ENCODE measurements at places on chromosomes 2 and 18. TPM values are rescaled to one million over a fixed set of nuclear protein-coding genes. Genes with fewer than 3 reads are reported as not detected.
A peak's percentile ranks its signal among the peaks of the same experiment; 100 is the strongest.

DNA sequence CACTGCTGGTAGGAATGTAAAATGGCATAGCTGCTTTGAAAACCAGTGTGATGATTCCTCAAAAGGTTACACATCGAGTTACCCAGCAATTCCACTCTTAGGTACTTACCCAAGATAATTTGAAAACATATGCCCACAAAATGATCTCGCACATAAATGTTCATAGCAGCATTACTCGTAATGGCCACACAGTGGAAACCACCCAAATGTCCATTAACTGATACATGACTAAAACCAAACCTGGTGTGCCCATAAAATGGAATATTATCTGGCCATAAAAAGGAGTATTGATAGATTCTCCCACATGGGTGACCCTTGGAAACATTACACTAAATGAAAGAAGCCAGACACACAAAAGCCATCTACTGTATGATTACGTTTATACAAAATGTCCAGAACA, 70.4 kb downstream of the ALPK2 start:
- DNase-seq, result no peak

GRCh38 chr2:182187130-182187529, 201.5 kb downstream of the PPP1R1C start:
- no peak for DNase-seq

DNA sequence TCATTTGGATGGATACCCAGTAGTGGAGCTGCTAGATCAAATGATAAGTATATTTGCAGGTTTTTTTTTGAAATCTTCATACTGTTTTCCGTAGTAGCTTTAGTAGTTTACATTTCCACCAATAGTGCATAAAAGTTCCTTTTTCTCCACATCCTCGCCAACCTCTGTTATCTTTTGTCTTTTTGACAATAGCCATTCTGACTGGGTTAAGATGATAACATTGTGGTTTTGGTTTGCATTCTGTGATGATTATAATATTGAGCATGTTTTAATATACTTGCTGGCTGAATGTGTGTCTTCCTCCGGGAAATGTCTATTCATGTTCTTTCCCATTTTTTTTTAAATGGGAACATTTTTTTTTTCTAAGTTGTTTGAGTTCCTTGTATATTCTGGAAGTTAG, 260.0 kb downstream of the GULP1 start:
- DNase-seq, result no peak

DNA sequence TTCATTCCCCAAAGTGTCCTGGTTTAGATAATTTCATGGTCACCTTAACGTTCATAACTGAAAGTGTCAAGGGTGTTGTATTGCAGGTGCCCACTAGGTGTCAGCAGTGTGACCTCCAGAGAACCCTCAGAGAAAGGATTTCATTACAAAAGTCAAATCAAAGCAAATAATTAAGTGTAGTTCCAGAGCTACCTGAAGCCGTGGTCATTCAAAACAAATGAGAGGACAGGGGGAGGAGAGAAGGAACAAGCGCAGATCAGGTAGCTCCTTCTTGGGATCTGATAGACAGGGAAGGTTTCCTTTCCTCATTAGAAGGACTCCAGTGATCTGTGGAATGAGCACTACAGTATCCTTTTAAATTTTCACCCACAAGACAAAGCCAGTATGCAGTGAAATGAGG, at the start of gene SLC9A4:
TSS of gene SLC9A4 (plus strand) at position 207 of the 400 bp plus-strand sequence. CDS start 534 bp downstream, outside the sequence.
- DNase-seq, result peak; percentile 21

GRCh38 chr2:43225093-43225787, 1.2 kb downstream of the ZFP36L2 start:
- DNase-seq, result no peak

GRCh38 chr2:11097038-11097720, 58.1 kb upstream of the SLC66A3 start:
- DNase-seq, result no peak

DNA sequence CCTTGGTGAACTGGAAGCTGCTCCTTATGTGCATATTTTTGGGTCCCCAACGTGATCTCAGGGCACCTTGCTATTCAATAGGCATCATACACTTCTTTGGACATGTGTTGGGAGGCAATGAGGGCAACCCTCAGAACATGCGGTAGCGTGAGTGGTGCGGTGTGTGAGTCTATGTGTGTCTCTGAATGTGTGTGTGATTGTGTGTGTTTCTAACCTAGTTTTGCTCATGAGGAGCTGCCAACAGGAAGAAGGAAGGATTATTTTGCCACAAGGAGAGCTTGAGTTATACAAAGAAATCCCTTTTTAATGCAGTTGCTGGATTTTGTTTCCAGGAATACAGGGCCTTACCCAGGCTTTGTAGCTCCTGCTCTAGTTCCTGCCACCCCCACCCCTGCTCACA, 75.8 kb upstream of the ITGA6 start:
- DNase-seq, result no peak

DNA sequence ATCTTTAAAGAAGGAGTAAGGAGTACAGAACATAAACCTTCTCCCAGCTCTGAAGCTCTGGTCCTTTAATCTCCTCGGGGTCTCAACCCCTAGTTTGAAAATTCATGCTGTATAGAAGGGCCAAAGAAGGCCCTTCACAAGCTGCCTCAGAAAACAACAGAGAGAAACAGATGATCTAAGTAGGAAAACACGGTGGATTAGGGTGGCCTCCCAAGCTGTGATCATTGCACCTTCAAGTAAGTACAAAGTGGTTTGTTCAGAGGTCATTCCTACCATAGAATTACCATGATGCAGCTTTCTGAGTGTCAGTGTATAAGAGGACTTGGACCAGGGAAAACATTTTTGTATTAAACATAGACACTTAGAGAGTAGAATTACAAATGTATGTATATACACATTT, 10.9 kb downstream of the TMEM169 start:
- no peak for DNase-seq

DNA sequence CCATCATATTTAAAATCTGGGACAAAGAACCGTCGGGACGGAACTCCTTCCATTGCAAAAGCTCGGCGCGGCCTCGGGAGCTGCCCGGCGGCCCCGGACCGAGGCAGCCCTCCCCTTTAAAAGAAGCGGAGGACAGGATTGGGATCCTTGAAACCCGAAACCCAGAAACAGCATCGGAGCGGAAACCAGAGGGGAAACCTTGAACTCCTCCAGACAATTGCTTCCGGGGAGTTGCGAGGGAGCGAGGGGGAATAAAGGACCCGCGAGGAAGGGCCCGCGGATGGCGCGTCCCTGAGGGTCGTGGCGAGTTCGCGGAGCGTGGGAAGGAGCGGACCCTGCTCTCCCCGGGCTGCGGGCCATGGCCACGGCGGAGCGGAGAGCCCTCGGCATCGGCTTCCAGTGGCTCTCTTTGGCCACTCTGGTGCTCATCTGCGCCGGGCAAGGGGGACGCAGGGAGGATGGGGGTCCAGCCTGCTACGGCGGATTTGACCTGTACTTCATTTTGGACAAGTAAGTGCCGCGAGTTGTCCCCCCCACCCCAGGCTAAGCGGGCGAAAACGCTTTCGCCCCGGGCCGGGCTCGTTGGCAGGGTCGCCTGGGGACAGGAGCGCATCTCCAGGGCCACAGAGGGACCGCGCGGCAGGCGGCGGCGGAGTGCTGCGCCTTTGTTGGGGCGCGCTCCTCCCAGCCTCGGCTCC, at the start of gene ANTXR1:
TSS of gene ANTXR1 (plus strand) at position 38 of the 698 bp plus-strand sequence. CDS start at position 359, 321 bp downstream.
- DNase-seq, result peak; percentile 66

GRCh38 chr2:197591339-197592072, 75.6 kb downstream of the MOB4 start:
- DNase-seq, result no peak

- DNase-seq, result no peak
These were observed 68.2 kb upstream of the MC2R start for GRCh38 chr18:13983506-13983905.

- no peak for DNase-seq
These were observed 559.6 kb downstream of the ARHGAP15 start for GRCh38 chr2:143688815-143689214.

The FER1L5 gene
- total RNA-seq, result not detected

The PASK gene
- 15.5 TPM for total RNA-seq

The REG3G gene
- not detected for total RNA-seq

The CRYGC gene
- total RNA-seq, result not detected

The RUFY4 gene
- not detected for total RNA-seq

The RTP5 gene
- total RNA-seq, result not detected

The CDKL4 gene
- not detected for total RNA-seq

The CFAP65 gene
- total RNA-seq, result not detected

The ABCB6 gene
- 47.4 TPM for total RNA-seq

All from H4 (cell line).